Stimulated activated CD8-positive, alpha-beta memory T cell treated with anti-CD3 and anti-CD28 coated beads, Interleukin-7, amount 100 ng/mL, for 1 hour (primary cell): ENCODE measurements at places on chromosomes 12 and 14.

- DNase-seq: no peak
These were observed 160.7 kb upstream of the ARID2 start for GRCh38 chr12:45568808-45569207.

DNA sequence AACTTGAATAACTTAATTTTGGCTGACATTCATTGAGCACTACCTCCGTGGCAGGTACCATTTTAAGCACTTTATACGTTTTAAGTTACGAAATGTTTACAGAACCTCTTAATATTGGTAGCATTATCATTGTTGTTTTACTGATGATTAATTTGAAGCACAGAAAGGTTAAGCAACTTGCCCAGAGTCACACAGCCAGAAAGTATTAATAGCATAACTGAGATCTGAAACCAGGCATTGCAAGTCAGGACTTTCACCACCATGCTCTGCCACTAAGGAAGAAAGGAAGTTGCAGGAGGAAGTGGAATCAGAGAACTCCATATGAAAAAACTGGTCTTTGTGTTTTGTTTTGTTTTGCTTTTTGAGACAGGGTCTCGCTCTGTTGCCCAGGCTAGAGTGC is 28.2 kb upstream of the BCAT1 start:
- DNase-seq: no peak

DNA sequence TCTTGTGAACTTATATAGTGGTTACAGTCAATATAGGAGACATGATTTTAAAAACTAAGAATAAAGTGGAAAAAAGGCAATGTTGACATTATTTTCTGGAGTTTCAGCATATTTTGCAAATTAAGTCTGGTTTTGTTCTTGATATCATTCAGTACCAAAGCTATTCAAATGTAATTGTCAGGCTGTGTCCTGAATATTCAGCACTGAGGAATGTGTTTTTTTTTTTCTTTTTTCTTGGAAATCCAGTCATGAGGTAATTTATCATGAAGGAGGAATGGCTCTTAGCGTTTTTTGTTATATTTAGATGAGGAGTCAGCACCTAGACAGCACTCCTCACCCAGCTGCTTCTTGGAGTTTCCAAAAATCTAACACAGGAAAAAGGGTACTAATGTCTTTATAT is 225.5 kb downstream of the CCDC91 start:
- no peak for DNase-seq

DNA sequence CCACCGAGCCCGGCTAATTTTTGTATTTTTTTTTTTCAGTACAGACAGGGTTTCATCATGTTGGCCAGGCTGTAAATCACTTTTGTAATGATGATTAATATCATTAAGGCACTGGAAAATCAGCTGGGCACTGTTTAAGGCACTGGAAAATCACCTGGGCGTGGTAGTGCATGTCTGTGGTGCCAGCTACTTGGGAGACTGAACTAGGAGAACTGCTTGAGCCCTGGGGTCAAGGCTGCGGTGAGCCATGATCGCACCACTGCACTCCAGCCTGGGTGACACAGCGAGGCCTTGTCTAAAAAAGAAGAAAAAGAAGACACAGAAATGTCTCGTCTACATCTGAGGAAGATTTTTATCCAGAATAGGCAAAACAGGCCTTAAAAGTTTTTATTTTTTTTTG is 12.7 kb downstream of the SLC11A2 start:
- DNase-seq: no peak

- no peak for DNase-seq
These were observed 47.5 kb downstream of the C14orf132 start for GRCh38 chr14:96086574-96087077.

DNA sequence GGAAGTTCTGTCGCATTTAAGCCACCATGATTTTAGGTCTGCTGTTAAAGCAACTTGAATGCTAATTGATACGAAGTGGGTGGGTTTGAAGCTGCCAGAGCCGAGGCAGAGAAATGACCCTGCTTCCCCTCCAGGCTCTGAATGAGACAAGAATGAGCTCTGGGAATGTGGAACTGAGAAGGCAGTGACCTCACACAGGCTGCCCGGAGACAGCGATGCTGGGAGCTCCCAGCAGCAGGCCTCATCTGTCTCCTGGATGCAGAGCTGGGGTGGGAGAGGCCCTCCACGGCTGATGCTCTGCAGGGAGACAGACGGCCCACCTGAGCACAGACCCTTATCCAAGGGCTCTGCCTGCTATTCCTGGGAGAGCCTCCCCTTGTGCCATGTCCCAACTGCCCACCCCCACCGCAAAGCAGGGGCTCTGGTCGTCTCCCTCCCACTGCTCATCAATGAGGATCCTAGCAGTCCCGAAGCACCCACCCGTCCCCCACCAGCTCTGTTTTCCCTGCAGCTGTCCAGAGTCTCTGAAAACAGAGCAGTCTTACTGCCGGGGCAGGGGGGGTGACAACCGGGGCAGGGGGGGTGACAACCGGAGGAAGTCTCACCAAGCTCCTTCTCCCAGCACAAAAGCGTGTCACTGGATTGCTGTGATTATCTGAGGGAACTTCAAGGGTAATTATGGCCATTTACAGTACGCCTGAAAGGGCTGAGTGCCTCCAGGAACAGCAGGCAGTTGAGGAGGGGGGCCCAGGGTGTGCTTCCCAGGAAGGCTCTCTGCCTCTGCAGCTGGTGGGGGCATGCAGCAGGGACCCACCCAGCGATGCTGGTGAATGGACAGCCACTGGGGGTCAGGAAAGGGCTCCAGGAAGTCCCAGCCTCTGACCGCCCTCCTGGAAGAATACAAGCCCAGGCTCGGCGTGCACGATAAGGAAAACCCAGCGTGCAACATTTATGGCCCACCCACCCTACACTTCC is 67.8 kb downstream of the CHGA start:
- no peak for DNase-seq

DNA sequence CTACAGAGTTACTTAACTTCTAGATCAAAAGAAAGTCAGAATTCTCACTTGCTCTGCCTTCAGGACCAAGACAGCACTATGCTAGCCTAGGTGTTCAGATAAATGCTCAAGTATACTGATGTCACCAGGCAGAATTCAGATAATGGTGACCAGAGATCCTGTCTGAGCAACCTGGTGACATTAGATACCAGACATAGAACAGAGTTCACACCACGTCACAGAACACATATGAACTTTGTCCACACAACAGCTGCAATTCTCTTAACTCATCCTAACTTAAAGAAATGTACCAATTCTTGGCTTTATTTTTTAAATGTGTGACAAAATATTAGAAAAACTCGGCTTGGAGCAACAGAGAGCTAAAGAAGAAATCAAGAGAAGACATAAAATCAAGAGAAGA is 58.1 kb downstream of the GCH1 start:
- no peak for DNase-seq
